A172 (cell line): ENCODE measurements at places on chromosomes 2 and 18. TPM values are rescaled to one million over a fixed set of nuclear protein-coding genes. Genes with fewer than 3 reads are reported as not detected.

Gene ODC1
- 308 and 372 TPM in 2 replicates for total RNA-seq

Gene TMEM37
- total RNA-seq = 0.12 and 1.3 TPM in 2 replicates

Gene ANKRD62
- total RNA-seq = not detected in 2 replicates

Gene CCDC150
- total RNA-seq = 4.4 and 6.9 TPM in 2 replicates

Gene PLEK
- total RNA-seq = not detected in 2 replicates

Gene TPO
- total RNA-seq = not detected in 2 replicates

Gene FBXO36
- total RNA-seq = 3.3 and 3.8 TPM in 2 replicates

Gene FAM110C
- total RNA-seq = not detected in 2 replicates

Gene DCAF17
- 27.8 and 35.5 TPM in 2 replicates for total RNA-seq

Gene ZAP70
- total RNA-seq = not detected in 2 replicates

Gene B3GNT7
- 0.17 TPM in 1 of 2 replicates, not detected in the other for total RNA-seq

Gene ITGB6
- 0.29 and 1.00 TPM in 2 replicates for total RNA-seq

Gene B4GALT6
- 15.1 and 17.5 TPM in 2 replicates for total RNA-seq

Gene PLGLB2
- 0.50 and 2.4 TPM in 2 replicates for total RNA-seq

Gene PARD3B
- total RNA-seq = 3.7 and 5.4 TPM in 2 replicates

Gene C1QL2
- total RNA-seq = not detected in 2 replicates

Gene INHBB
- 0.16 and 0.17 TPM in 2 replicates for total RNA-seq

Gene NRP2
- total RNA-seq = 5.4 and 10.2 TPM in 2 replicates

Gene OR6B2
- not detected in 2 replicates for total RNA-seq

Gene SCG2
- 1.7 and 2.2 TPM in 2 replicates for total RNA-seq

Gene CMPK2
- total RNA-seq = 11.4 and 12.7 TPM in 2 replicates

Gene NTSR2
- not detected in 2 replicates for total RNA-seq

Gene DYTN
- total RNA-seq = not detected in 2 replicates

Gene C2orf80
- total RNA-seq = not detected in 2 replicates

Gene FBLN7
- 1.5 and 2.9 TPM in 2 replicates for total RNA-seq

- no peak for DNase-seq
Measured at GRCh38 chr2:189467593-189467992, 26.3 kb downstream of the WDR75 start.

- DNase-seq = peak; percentile 75
Measured at GRCh38 chr2:160299540-160299939, 99.5 kb upstream of the ITGB6 start.

GRCh38 chr2:43340066-43340465, 113.7 kb upstream of the ZFP36L2 start:
- DNase-seq = peak; percentile 67

GRCh38 chr2:46298522-46299353, 1.5 kb downstream of the EPAS1 start:
- DNase-seq = no peak

DNA sequence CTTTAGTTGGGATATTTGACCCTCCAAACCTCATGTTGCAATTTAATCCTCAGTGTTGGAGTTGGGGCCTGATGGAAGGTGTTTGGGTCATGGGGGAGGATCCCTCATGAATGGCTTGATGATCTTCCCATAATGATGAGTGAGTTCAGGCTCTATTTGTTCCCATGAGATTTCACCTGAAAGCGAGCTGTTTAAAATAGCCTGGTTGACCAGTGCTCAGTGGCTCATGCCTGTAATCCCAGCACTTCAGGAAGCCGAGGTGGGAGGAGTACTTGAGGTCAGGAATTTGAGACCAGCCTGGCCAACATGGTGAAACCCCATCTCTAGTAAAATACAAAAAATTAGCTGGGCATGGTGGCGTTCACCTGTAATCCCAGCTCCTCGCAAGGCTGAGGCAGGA, 14.9 kb upstream of the PSME4 start:
- no peak for DNase-seq

DNA sequence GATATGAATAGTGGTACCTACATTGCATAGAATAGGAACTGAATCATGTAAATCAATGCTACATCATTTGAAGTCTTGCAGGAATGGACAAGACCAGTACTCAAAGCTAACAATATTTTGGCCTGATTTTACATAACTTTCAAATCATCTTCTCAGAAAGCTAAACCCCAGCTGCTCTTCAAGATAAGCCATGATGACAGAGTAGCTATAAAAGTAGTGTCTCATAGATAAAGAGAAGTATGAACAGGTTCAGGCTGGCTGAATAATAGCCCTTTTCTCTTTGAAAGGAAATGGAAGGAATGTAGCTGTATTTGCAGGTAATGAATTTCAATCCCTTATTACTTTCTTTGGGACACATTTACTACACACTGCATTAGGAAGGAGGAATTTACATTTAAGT, 28.2 kb downstream of the TSPYL6 start:
- DNase-seq = no peak

DNA sequence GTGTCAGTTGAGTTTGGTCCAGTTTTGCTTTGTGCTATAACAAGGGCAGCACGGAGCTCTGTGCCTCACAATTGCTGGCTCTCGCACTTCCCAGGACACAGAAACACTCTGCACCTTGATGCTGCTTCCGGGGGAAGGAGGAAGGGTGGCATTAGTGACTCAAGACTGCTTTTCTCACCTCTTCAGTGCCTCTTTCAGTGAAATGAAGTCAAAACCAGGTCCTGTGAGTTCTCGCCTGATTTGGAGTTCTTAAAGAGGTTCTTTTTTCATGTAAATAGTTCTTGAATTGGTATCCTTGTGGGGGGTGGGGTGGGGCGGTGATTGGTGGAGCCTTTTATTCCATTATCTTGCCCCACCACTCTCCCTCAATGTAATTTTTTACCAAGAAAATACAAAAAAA, 91.5 kb upstream of the MYT1L start:
- no peak for DNase-seq

DNA sequence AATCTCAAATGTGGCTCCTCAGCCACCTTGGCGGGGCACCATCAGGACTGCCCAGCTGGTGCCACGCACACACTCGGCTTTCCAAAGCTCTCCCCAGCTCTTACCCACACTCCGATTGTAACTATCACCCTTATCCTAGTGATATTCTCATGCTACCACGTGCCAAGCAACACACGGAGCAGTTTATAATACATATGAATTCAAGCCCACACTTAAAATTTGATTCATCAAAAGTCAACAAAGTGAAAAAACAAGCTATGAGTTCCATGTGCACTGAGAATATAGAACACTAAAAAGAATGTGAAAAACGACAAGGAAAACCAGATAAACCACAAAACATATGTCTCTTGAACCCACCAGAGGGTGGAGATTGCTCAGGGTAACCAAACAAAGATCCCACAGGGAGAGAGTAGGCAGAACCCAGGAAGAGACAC, 31.6 kb downstream of the LONRF2 start:
- peak; percentile 16 for DNase-seq

GRCh38 chr2:231780123-231780908, 766 bp downstream of the PDE6D start:
- DNase-seq = no peak

- DNase-seq = no peak
Measured at GRCh38 chr2:202031246-202031951, 2.3 kb upstream of the FZD7 start.

GRCh38 chr2:174157053-174157452, 91.3 kb downstream of the OLA1 start:
- DNase-seq = no peak

DNA sequence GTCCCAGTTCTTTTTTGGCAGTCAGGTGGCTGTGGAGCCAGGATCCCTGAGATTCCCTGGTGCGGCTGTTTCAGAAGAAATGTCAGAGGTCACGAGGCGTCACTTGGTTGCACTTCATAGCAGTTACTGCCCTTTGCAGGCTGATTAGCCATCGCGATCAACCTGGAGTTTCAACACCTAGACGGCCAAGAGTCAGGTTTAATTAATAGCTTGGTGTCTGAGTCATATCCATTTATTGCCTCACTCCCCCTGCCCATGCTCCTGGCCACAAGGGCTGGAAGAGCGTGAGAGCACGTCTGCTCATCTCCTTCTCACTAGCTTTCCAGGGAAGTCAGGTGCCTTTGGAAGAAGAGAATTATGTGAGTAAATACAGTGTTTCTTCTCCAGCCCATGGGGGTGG, 552.3 kb downstream of the TSN start:
- DNase-seq = no peak

- no peak for DNase-seq
Measured at GRCh38 chr18:59231877-59232276, 11.9 kb downstream of the GRP start.

GRCh38 chr2:29954316-29954715, 32.9 kb upstream of the ALK start:
- no peak for DNase-seq

GRCh38 chr18:13279181-13280069, 60.9 kb downstream of the LDLRAD4 start:
- no peak for DNase-seq

GRCh38 chr18:10289951-10290637, 164.3 kb upstream of the APCDD1 start:
- no peak for DNase-seq

GRCh38 chr2:15779381-15780041, 160.8 kb upstream of the MYCN start:
- no peak for DNase-seq

GRCh38 chr2:173231042-173231441, 123.6 kb upstream of the CDCA7 start:
- DNase-seq = no peak

- DNase-seq = no peak
Measured at GRCh38 chr18:10313016-10313342, 141.5 kb upstream of the APCDD1 start.

- no peak for DNase-seq
Measured at GRCh38 chr2:239661334-239662312, 260.8 kb upstream of the HDAC4 start.

DNA sequence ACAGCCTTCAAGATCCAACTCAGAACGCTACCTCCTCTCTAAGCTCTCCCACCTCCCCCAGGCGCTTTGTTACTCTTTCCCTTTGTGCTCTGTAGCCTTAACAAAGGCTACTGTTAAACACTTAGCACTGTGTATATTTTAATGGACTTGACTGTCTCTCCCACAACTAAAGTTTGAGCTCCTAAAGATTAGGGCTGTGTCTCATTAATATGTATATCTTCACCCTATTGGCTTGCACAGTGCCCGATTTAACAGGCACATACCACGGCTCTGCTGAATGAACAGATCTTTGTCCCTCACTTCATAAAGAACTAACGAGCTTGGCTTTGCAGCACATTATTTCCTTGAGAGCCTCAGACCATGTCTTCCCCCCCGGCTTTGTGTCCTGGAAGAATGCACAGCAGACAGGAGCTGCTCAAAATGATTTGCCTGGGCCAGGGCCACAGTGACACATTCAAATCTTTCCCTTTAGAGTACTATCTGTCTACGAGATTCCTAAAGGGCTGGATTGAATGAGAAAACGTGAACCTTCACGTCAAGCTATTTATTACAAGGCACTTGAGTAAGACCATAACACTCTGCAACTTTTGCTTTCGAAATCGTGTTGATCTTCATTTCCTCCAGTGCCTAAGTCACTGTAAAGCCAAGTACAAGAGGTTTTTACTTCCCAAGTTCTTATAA, 22.1 kb downstream of the ABHD3 start:
- DNase-seq = no peak

DNA sequence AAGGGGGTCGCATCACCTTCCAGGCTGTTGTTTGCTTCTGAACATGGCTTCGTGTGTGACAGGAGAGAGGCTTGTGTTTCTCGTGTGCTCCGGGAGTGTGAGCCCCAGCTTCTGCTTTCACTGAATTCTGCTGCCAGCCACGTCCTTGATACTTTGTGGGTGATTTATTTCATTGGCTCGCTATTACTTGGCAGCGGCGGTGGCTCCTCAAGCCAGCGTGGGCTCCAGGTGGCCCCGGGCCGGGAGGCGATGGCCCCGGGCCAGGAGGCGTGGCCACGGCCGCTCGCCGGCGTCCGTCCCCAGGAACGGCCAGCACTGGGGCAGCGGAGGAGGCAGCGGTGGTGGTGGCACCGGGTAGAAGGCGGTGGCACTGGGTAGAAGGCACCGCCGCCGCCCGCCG, 63.1 kb downstream of the NAPG start:
- DNase-seq = peak; percentile 33

- DNase-seq = no peak
Measured at GRCh38 chr2:47386551-47386950, 16.4 kb upstream of the MSH2 start.

- peak; percentile 73 for DNase-seq
Measured at GRCh38 chr2:110106642-110107041, 9.0 kb downstream of the MALL start.

GRCh38 chr2:75844651-75845050, 133.9 kb upstream of the GCFC2 start:
- DNase-seq = peak; percentile 29

DNA sequence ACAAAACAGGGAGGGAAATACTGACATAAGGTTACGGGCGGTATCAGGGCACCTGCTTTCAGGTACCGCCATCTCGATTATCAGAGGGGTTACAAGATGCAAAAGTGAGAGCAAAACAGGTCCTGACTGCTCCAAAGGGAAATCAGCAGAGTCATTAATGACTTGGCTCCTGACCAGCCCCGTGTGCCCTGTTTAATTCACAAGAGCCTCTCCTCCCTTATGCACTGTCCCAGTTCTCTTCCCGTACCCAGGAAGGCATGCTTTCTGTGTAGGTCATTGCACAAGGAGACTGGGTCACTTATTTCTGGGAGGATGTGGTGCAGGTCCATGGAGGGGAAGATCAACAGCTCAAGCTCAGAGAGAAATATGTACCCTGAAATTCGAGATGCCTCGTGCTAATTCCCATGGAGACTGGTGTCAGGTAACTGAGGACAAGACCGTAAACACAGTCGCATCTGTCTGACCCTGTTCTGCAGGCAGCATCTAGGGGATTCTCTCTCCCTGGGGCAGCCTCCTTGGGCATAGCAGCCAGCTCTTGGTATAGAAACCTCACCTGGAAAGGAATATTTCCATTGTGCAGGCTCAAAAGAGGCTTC, 79.9 kb downstream of the HNRNPLL start:
- no peak for DNase-seq

DNA sequence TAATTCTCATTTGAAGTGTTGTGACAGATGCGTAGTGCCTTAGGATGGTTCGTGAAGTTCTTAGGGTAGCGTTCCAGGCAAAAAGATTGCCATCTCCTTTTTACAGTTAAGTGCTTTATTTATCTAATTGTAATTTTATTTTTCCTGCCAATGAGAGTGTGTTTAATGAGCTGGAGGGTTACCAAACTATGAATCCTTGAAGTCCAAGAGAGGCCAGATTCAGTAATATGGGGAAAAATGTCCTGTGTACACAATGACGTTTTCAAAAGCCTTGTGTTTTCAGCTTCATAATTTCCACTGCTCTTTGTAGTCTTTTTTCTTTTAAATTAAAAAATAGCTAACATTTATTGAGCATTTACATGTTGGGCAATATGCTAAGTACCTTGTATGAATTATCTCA, 23.8 kb downstream of the ACYP2 start:
- no peak for DNase-seq

DNA sequence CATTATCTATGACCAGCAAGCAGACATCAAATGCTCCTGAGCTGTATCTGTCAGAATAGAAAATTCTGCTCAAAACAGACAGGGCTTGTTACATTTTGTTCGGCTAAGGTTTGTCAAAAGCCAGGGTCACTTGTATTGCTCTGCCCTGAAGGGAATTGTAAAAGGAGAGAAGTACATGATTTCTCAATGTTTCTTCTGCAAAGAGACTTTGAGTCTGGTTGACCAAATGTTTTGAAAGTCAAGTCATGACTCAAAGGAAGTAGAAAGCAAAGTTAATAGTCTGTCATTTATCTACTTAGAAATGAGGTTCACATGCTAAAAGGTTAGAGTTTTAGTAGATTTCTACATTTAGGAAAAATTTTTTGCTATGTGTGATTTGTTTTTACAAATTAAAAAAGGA, 1624.1 kb upstream of the ZEB2 start:
- no peak for DNase-seq

GRCh38 chr2:2681711-2682251, 350.7 kb upstream of the MYT1L start:
- DNase-seq = no peak

GRCh38 chr2:66862885-66863650, 428.1 kb downstream of the MEIS1 start:
- DNase-seq = peak; percentile 13
